Activated CD4-positive, alpha-beta T cell treated with anti-CD3 and anti-CD28 coated beads for 4 hours (primary cell): ENCODE measurements at places on chromosomes 13 and 19.

- no peak for DNase-seq
These were observed 167.8 kb downstream of the ZNF536 start for GRCh38 chr19:30539981-30540380.

- no peak for DNase-seq
These were observed 1.3 kb upstream of the ZNF181 start for GRCh38 chr19:34732612-34733211.

DNA sequence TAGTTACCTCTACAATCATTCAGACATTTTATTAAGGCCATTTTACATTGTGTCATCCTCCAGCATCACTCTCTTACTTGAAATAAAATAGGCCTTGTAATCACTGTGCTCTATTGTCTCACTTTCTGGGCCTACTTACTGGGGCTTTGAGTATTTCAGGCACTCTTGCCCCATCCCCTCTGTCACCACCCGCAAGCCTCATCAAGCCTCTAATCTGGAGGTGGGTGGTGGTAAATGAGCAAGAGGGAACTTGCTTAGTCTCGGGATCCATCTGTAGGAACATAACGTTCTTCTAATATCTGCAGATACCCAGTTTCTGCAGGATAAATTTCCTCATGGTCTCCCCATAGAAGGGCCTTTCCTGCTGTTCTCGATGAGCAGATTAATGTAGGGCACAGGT is 19.4 kb upstream of the GPR18 start:
- DNase-seq: no peak

- no peak for DNase-seq
These were observed 1.4 kb downstream of the KASH5 start for GRCh38 chr19:49389406-49389805.

- DNase-seq: no peak
These were observed 262.8 kb downstream of the FOXO1 start for GRCh38 chr13:40403509-40404241.

DNA sequence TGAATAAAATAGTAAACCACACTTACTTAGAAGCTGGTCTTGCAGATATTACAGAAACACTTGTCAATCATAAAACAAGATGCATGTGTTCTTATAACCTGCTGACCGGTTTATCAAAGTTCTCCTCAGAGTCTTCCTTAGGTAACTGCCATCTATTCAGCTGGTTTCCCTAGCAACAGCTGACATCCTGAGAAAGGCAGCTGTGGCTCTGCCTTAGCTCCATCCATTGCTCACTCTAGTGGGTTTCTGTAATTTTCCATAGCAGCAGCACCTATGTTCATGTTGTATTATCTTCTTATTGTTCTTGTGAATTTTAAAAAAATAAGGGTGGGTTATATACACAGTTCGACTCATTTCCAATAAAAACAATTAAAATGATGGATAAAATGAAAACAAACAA is 87.8 kb downstream of the RAP2A start:
- DNase-seq: no peak

DNA sequence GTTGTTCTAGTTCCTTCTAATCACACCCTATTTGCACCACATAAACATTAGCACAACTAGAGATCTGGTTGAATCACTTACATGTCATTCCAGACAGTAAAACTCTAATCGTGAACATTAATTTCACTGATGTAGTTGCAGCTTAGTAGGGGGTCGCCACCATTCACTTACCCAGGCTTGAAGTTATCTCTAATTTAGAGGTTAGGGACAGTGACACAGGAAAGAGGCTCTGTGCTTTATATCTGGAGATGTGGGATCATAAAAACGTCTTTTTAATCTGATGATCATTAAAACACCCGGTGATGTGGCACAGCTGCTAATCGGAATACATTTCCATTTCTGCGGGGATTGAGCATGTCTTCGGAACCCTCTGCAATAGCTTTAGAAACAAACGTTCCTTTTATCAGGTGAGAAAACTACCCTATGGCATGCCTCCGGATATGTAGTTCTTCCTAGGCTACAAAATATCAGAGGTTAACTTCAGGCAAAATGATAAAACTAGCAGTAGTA is 523.0 kb downstream of the MYO16 start:
- DNase-seq: no peak

GRCh38 chr13:24250376-24251057 is 58.9 kb upstream of the C1QTNF9 start:
- DNase-seq: no peak

DNA sequence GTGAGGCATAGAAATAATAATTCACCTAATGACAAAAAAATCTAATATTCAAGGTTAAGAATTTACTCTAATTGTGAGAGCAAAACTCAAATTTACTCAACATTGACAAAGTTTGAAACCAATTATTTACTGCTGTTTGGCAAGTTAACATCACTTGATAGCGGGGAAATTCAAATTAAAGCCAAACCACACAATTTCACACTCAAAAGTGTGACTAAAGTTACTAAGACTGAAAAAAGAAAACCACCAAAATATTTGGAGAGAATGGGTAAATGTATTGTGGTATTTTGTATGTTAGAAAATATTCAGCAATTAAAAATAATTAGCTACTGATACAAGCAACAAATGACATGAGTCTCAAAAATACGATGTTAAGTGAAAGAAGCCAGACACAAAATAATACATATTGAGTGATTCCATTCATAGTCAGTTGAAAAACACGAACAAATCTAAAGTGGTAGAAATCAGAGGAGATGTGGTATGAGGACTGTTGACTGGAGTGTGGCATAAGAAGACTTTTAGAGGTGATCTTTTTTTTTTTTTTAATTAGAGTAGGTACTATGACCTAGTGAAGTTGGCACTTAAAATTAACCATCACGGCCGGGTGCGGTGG is 541.4 kb upstream of the ATXN8OS start:
- no peak for DNase-seq

- DNase-seq: peak; percentile 79
These were observed at the start of gene MEX3D for GRCh38 chr19:1568320-1569019. MEX3D (minus strand) TSS chr19:1568325; CDS start chr19:1568058, 267 bp downstream.

GRCh38 chr19:33225458-33225926 is at the start of gene SLC7A10:
SLC7A10 (minus strand) TSS chr19:33225850; CDS start chr19:33225703, 147 bp downstream.
- DNase-seq: no peak

GRCh38 chr19:17931532-17932191 is 1.2 kb upstream of the CCDC124 start:
- DNase-seq: no peak

GRCh38 chr19:45779231-45780145 is 2.8 kb downstream of the DMPK start:
- DNase-seq: peak; percentile 71

- DNase-seq: no peak
These were observed 302.8 kb downstream of the TEX29 start for GRCh38 chr13:111623208-111623607.

- DNase-seq: no peak
These were observed 133.6 kb upstream of the RNF113B start for GRCh38 chr13:98310485-98311199.

- no peak for DNase-seq
These were observed 926 bp downstream of the ZNF587 start for GRCh38 chr19:57850553-57851017.

DNA sequence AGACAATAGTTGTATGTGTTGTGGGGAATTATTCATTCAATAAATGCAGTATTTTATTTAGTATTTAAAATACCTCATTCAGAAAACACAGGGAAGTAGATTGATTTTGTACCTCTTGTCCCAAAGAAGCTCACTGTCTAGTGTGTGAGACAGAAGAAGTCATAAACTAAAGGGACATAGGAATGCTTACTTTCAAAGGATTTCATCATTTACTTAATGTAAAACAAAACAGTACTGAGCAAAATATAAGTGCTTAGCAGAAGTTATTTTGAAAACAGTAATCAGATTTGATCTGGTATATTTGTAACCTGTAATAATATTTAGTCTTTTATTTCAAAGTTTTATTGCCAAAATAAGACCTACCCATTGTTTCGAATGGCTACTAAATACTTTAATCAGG is 117.9 kb downstream of the TDRD3 start:
- DNase-seq: no peak

GRCh38 chr13:29164116-29164515 is 344.0 kb downstream of the MTUS2 start:
- DNase-seq: no peak

GRCh38 chr13:111413407-111414187 is 93.2 kb downstream of the TEX29 start:
- DNase-seq: no peak

DNA sequence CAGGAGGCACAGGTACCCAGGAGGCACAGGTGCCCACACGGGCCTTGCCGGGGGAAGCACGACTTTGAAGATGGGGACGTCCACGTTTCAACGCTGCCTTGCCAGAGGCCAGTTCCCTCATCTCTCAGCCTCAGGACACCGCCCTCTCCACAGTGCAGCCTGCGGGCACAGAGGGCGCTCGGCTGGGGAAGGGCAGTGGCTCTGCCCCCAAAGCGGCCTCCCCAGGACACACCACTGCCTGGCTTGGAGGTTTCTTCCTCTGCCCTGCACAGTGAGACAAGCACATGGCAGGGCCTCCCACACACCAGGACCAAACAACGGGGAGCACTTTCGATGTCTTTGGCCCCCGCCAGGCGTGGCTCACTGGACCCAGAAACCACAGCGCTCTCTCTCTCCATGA is 73.0 kb downstream of the RASA3 start:
- DNase-seq: no peak

GRCh38 chr19:33819506-33819879 is 22.8 kb downstream of the KCTD15 start:
- DNase-seq: no peak

DNA sequence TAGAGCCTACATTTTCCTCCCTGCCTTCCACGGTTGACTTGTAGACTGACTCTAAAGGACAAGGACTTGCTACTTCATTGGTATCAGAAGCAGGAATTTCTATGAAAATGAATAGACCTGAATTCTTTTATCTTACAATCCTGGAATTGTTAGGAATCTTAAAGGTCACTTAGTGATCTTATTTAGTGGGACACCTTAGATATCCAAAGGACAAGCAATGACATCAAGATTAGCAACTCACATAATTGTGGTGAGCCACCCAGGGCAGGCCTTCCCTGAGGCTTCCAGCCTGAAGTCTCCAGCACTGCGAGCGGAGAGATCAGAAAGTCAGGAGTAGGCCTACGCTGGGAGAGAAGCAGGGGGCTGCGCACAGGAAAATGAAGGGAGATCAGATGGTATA is 37.8 kb downstream of the KLF5 start:
- DNase-seq: no peak

- DNase-seq: no peak
These were observed 405 bp downstream of the ZNF446 start for GRCh38 chr19:58476498-58477015.

DNA sequence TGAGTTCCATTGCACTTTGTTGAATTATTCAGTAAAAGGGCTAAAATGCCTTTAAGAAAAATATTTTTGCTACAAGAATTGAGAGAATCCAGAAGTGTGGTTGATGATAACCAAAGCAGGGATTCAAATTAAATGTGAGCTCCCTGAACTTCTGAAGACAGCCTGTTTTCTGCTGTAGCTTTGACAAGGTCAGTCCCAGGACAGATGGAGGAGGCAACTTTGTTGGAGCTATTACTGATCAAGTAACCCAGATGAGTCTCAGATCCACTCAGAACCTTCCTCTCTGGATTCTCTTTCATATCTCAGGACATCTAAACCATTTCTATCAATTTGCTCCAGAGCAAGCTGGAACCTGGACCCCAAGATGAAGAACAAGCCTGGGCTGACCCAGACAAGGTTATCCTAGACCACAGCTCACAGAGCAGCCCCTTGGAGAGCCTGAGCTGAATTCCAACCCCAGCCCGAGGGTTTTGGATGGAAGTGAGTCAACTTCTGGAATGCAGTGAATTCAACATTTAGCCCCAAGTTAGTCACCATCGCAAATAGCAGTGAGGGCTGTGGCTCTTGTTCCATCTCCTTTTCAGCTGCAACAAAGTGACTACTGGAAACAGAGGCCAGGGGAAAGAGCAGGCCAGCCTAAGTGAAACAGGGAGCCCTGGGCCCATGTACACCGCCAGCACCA is 137.8 kb upstream of the TSC22D1 start:
- no peak for DNase-seq

DNA sequence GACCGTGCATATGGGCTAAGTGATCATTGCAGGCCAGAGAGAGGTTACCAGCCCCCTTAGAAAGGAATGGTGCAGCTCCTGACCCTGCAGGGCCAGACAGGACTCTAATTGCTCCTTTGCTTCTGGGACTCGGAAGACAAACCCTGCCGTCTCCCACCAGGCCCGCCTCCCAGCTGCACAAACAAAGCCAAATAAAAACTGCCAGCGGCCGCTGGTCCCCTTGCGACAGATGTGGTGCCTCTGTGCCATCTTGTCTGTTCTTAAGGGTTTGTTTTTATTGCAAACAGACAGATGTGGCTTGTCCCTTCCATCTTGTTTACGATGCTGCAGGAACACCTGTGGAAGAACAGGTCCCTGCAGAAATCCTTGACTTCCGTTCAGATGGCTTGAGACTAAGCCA is 434.4 kb upstream of the TSHZ3 start:
- DNase-seq: no peak

GRCh38 chr13:102913914-102914313 is 68.1 kb downstream of the ERCC5 start:
- no peak for DNase-seq

GRCh38 chr13:50927701-50928100 is 18.1 kb downstream of the RNASEH2B start:
- no peak for DNase-seq

- no peak for DNase-seq
These were observed 3.9 kb downstream of the IQCN start for GRCh38 chr19:18270326-18270725.

DNA sequence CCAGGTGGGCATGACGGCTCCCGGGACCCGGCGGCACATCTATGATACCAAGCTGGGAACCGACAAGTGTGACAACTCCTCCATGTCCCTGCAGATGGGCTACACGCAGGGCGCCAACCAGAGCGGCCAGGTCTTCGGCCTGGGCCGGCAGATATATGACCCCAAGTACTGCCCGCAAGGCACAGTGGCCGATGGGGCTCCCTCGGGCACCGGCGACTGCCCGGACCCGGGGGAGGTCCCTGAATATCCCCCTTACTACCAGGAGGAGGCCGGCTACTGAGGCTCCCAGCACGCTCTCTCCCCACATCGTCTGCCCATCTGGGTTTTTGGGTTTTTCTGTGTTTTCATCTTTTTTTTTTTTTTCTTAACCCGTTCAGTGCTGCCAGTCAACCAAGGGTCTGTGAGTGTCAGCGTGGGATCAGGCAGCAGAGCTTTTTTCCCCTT is 2.3 kb upstream of the ABCA7 start:
- DNase-seq: no peak

- DNase-seq: no peak
These were observed 152.5 kb downstream of the RNF17 start for GRCh38 chr13:24916464-24916863.
